AG10803 (cell line): ENCODE measurements at places on chromosomes 5 and 9.

GRCh38 chr9:133163504-133164172 lies at the start of gene GBGT1:
GBGT1 (minus strand) TSS chr9:133163914; CDS start chr9:133162412, 1,502 bp downstream.
- DNase-seq: peak; percentile 23

GRCh38 chr5:285991-286557 lies 14.6 kb downstream of the PDCD6 start:
- no peak for DNase-seq

- no peak for DNase-seq
Measured at GRCh38 chr5:174398171-174398570, 326.2 kb upstream of the MSX2 start.

GRCh38 chr9:137953683-137954438 lies 76.3 kb downstream of the CACNA1B start:
- no peak for DNase-seq

DNA sequence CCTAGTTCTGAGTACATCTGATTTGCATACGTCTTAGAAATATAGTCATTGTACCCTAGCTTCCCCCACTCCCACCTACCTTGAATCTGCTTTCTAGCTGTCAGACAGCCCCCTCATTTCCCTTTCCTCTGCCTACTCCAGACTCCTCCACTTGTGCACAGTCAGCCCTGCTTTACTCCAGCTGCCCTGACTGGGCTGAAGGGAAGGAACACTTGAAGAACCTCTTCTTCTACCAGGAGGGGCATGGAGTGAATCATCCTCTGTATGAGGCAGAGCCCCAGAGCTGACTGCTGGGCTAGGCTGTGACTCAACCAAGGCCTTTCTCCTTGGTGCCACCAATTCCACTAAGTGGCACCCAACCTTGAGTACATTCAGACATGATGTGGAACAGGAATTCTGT lies 18.1 kb upstream of the ZFR start:
- DNase-seq: peak; percentile 55

DNA sequence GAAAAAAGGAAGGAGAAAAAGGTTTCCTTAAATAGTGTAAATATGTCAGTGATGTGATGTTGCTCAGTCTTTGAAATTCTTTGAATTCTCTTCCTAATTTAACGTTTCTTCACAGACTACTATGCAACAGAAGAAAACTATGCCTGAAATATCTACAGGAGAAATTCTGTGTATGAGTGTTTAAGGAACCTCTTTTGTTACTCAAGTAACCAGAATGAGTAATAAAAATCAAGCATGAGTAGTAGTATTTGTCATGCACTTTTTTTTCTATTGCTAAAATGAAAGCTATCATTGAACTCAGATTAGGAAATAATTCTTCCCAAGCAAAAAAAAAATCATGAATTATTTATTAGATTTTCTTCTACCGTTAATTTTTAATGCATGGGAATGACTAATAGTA lies 20.3 kb upstream of the THG1L start:
- peak; percentile 87 for DNase-seq

- no peak for DNase-seq
Measured at GRCh38 chr5:55594671-55595070, 59.9 kb upstream of the PLPP1 start.

- DNase-seq: no peak
Measured at GRCh38 chr9:91182429-91183225, 179.1 kb downstream of the AUH start.

DNA sequence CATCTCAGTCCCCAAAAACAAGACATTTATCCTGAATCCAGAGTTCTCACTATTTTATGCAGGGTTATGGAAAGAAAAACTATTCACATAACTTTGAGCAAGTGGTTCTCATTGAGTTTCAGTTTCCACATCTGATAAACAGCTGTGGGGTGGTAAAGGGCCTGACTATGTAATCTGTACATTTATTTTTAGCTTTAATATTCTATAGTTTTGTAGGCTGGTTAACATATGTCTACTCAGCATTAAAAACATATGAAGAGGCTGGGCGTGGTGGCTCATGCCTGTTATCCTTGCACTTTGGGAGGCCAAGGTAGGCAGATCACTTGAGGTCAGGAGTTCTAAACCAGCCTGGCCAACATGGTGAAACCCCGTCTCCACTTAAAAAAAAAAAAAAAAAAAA lies 301.5 kb upstream of the CCNG1 start:
- DNase-seq: no peak

GRCh38 chr5:132176987-132177386 lies 50.7 kb downstream of the P4HA2 start:
- DNase-seq: no peak

DNA sequence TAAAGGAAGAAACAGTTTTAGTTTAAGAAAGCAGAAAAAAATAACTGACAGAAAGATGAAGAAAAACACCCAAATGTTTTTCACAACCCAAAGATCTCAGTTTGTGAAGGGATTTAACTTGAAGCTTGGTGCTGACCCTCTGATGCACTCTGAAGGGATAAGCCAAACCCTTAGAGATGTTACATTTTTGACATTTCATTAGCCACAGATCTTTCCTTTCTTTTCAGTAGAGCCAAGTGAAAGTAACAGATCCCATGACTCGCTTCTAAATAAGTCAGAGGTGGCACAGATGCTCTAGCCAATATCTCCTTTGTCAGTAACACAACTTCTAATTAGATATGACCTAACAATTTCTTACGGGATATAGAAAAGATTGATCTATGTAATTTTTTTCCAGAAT lies 394.5 kb upstream of the EDIL3 start:
- DNase-seq: no peak

GRCh38 chr9:130583271-130583670 lies 3.9 kb downstream of the FUBP3 start:
- no peak for DNase-seq

DNA sequence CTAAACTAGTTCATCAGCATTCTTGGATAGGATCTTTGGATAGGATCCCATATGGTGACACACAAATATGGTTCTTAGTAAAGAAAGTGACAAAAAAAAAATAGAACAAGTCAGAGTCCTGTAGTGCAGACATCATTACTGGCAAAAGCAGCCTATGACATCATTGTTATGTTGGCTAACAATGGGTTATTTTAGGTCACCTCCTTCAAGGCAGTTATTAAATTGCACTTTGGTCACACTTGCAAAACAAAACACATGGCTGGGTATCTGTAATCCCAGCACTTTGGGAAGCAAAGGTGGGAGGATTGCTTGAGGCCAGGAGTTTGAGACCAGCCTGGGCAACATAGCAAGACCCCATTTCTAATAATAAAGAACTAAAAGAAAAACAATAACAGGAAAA lies 185.9 kb downstream of the KIAA0825 start:
- peak; percentile 75 for DNase-seq

DNA sequence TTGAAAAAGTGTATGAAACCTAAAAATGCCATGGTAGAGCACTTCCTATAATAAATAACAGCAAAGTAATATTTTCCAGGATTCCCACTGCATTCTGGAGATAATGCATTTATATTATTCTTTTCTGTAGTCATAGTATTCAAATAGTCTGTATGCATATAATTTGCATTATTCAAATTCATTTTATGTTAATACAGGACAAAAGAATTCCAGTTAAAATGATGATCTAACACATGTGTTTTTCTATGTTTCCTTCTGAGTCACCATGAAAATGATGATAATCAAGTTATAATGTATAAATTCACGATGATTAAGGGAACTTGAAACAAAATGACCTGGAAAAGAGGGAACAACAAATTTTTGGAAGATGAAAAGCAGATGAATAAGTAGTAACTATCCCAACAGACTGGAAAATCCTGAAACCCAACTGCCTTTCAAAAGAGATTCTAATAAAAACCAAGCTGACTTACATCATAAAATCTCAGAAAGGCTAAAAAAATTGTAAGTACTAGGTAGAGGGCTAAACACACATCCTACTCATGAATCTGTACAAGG lies 358.6 kb upstream of the PAPPA start:
- DNase-seq: no peak

GRCh38 chr5:151717416-151717815 lies 30.7 kb upstream of the SPARC start:
- DNase-seq: peak; percentile 56

- DNase-seq: no peak
Measured at GRCh38 chr5:45334939-45335338, 361.2 kb downstream of the HCN1 start.

- no peak for DNase-seq
Measured at GRCh38 chr5:45507178-45507577, 189.0 kb downstream of the HCN1 start.

GRCh38 chr9:136206602-136207275 lies 1.8 kb upstream of the LHX3 start:
- DNase-seq: no peak

DNA sequence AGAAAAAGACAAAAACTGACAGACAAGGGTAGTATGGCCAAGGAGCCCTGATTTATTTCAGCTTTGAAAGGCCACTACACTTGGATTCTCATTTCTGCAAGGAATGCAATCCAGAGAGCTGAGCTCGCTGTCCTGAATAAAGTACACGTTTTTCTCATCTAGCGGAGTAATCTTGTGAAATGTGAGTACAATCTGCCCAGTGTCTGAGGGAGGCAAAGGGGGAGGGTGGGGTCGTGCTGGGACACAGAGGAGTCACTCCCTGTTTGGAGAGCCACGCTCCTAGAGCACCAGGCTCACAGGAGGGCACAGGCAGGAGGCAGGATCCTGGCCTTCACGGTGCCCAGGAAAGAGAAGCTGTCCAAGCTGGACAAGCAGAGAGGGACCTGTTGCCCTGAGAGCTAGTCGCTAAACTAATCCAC lies 51.0 kb upstream of the IFNK start:
- DNase-seq: peak; percentile 84

DNA sequence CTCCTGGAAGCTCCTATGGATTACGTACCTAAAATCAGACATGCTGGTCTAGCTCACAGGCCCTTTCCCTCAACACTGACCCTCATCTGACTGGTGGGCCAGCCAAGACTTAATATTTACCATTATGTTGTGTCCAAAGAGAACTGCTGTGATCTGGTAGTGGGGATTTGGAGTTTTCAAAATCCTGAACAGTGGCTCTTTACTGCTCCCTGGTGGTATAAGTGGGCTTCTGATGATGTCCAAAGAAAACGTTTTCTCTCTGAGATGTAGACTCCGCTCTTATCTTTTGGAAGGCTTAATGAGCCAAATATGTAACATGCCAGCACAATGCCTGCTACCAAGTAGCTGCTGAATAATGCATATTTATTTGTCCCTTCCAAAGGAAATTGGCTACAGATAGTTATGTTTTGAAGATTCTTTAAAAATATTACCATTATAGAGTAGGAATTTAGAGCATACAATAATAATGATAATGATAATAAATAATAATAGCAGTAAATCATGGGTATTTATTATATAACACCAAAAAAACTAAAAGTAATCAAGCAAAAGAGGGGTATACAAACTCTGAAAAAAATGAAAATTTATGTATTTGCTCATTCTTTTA lies 406.6 kb upstream of the TNC start:
- peak; percentile 74 for DNase-seq

DNA sequence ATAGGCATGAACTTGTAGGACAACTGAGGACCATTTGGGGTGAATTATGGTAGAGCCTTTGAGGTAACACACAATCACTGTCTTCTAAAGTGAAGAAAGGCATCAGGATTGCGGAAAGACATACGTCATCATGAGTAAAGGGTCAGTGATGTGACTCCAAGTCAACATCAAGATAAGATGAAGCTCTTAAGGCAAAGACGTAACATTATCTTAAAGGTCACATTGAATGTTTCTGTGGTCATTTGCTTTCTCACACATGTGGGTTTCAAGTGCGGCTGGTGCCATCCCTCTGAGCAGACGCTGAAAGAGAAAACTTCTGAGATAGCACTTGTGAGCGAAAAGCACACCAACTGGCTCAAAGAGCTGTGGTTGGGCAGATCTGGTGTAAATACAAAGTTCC lies 63.3 kb upstream of the GRAMD2B start:
- no peak for DNase-seq

- DNase-seq: no peak
Measured at GRCh38 chr5:103490030-103490739, 72.4 kb downstream of the NUDT12 start.
